ENCODE measurements at places on chromosomes 1 and 21.

GRCh38 chr21:41648591-41649031 lies 118.2 kb downstream of the RIPK4 start:
- DNase-seq, result no peak

- DNase-seq, result peak; percentile 91
These were observed 78.4 kb upstream of the LRRN2 start for GRCh38 chr1:204763773-204764427.

DNA sequence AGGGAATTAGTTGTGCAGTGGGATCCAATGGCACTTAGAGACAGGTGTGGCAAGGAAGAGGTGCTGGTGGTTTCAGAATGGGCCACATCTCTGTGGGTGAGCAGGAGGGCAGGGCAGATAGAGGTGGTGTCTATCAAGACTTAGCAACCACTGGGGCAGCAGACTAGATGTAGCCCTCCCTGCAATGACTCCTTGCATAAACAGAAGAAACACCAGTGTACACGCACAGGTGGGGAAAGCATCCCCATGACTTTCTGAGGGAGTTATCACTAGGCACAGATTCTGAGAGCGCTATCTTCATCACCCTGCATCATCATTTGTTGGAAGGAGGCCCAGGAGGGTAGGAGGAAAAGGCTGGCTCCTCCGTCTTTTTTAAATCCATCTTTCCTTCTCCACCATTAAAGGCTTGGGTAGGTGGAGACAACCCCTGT lies 58.4 kb downstream of the PLXNA2 start:
- DNase-seq, result no peak

GRCh38 chr1:228099331-228099732 lies 3.8 kb downstream of the C1orf35 start:
- no peak for DNase-seq

GRCh38 chr21:21547368-21547953 lies 549.3 kb downstream of the NCAM2 start:
- DNase-seq, result no peak

DNA sequence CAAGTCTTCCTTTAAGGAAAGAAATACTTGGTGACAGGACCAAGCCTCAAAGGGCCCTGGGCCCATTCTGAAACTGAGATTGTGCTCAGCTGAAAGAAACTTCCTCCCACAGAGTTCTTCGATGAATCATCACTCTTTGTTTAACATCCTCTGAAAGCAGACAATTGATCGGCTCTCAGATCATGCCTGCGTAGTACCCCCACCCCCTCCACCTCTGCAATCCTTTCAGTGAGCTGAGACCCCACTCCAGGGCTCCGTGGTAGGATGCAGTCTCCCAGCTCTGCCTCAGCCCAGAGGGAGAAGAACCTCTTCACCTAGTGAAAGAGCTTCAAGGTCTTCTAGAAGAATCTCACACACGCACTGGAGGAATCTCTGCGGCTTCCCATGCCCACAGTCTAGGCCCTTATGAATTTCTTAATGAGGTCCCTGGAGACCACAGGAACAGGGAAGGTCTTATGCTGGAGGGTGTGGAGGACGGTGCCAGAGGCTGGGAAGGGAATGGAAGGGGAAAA lies 104.9 kb upstream of the SOD1 start:
- peak; percentile 71 for DNase-seq

DNA sequence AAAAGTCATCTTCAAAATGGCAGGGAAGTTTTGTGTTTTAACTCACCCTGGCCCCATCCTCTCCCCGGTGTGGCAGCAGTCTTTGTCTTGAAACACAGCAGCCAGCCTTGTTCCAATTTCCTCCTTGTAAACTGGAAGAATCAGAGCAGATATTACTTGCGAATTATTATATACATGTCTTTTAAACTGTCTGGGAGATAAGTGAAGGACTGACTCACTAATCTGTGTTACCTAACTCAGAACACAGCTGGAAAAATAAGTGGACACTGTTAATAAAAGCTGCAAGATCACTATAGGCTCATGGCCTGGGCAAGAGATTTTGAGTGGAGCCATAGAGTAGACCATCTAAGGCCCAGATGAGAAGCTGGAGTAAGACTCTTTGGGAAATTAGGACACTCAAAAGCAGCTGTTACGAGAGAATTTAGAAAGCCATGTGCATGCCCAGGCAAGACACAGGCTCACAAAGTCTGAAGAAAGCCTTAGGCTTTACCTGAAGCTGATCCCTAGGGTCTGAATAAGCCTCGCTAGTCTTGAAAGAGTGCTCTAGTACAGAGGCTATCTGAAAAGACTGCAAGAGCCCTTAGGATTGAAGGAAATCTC lies 233.0 kb upstream of the RAB4A start:
- peak; percentile 43 for DNase-seq

DNA sequence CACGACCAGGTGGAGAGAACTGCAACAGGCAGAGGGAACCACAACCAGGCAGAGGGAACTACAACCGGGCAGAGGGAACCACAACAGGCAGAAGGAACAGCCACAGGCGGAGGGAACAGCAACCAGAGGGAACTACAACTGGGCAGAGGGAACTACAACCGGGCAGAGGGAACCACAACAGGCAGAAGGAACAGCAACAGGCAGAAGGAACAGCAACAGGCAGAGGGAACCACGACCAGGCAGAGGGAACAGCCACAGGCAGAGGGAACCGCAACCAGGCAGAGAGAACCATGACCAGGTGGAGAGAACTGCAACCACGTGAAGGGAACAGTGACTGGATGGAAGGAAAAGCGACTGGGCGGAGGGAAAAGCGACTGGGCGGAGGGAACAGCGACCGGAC lies 47.6 kb upstream of the GPR153 start:
- no peak for DNase-seq

GRCh38 chr1:64537942-64538341 lies 68.0 kb downstream of the CACHD1 start:
- no peak for DNase-seq

DNA sequence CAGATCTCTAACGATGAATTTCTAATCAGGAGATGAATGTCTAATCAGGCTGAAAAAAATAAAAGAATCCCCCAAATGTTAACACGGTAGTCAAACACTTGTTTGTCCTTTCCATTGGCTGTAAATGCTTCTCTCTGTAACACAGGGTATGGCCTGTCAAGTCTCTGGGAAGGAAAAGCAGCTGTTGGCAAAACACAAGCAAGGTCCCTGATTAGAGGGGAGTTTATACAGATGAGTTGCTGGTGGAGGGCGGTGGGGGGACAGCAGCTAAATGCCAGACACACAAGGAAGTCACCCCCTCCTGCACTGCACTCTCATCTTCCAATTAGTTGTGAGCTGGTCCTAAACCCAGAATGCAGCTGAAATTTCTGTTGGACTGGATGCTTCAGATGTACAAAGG lies 51.0 kb downstream of the PGBD5 start:
- DNase-seq, result no peak

DNA sequence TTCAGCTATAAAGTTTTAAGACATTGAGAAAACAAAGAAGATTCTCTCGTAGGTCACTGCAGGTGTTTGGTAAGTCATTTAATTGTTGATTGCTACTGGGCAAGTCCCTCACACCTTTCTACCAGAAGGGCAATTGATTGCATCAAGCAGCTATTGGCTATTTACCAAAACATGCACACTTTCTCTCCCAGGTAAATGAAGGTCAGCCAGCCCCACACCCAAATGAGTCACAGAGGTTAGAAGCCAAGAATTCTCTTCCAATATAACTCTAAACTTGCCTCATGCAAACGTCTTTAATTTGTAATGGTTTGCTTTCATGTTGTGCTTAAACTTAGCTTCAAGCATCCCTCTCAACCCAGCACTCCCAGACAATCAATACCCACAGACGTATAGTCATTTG lies 475.3 kb upstream of the ADGRL2 start:
- no peak for DNase-seq

DNA sequence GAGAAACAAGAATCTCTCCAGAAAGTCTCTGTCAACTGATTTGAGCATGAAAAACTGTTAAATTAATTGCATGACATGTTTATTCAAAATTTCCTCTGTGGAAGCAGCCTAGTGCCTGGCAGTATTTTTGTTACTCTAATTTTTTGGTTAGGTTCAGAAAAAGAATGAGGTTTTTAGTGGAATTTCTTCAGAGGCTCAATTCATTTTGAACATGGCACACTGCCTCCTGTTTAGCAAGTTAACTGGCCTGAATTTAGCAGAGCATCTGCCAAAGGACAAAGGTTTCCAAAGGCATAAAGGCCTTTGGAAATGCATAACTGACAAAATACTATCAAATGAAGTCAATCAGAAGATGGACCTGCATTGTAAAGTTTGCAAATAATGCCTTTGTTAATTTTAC lies 1326.5 kb downstream of the PLA2G4A start:
- no peak for DNase-seq

GRCh38 chr1:17412093-17412870 lies 27.2 kb downstream of the RCC2 start:
- DNase-seq, result no peak

- peak; percentile 58 for DNase-seq
These were observed 862 bp upstream of the ID3 start for GRCh38 chr1:23559985-23560741.

DNA sequence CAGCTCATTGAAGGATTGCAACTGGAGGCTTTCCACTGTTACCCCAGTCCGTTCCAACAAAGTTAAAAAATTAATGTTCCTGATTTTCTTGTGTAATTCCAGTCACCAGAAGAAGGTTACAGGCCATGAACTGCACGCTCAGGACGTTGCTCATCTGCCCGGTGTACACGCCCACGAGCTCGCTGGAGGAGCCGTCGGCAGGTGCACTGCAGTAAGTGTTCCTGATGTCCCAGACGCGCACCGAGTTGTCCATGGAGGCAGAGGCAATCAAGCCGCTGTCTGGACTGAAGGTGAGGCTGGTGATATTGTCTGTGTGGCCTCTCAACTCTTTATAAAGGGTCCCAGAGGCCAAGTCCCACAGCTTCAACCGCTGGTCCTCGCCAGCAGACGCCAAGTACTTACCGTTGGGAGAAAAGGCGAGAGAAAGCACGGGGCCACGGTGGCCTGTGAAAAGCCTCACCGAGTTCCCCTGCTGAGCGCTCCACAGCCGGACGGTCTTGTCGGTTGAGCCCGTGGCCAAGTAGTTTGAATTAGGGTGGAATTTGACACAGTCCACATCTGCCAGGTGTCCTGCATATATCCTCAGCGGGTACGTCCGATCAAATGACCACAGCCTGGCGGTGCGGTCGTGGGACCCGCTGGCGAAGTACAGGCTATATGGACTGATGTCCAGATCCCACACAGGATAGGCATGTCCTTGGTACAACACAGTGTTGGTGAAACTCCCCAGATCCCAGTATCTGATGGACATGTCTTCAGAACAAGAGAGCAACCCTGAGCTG lies 31.5 kb downstream of the TAF5L start:
- DNase-seq, result no peak

GRCh38 chr1:15304708-15305467 lies 57.9 kb downstream of the FHAD1 start:
- peak; percentile 85 for DNase-seq

- DNase-seq, result no peak
These were observed 42.1 kb downstream of the YARS1 start for GRCh38 chr1:32774950-32775634.

DNA sequence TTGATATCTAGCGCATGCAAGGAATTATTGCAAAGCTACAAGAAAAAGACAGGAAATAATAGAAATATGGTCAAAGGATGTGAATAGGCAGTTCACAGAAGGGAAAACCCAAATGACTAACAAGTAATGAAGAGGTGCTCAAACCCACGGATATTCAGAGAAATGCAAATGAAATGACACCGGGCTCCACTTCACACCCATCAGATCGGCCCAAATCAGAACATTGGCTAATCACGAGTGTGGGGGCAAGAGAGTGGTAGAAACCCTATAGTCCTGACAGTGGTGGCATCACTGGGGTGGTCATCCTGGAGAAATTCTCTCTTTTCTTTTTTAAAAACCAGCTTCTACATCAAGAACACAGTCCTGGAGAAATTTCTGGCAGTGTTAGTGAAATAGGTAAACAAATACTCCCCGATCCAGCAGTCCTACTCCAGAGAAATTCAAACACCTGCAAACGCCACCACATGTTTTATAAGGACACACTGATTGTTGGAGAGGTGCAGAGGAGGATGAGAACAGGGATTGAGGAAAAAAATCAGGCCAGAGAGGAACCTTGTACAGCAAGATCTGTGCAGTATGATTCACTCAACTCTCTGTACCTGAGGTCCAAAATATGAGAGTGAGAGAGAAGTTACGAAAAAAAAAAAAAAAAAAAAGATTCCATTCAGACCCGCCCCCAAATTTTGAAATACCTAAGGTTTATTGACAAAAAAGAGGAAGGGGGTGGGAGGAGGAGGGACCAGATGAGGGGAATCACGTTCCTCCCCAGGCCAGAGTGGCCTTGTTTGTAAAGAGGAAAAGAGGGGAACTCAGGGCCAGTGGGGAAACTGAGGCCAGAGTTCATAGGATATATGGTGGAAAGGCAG lies 9.2 kb upstream of the TNFRSF1B start:
- DNase-seq, result no peak

- DNase-seq, result peak; percentile 21
These were observed 2.8 kb downstream of the HPDL start for GRCh38 chr1:45329445-45329844.

DNA sequence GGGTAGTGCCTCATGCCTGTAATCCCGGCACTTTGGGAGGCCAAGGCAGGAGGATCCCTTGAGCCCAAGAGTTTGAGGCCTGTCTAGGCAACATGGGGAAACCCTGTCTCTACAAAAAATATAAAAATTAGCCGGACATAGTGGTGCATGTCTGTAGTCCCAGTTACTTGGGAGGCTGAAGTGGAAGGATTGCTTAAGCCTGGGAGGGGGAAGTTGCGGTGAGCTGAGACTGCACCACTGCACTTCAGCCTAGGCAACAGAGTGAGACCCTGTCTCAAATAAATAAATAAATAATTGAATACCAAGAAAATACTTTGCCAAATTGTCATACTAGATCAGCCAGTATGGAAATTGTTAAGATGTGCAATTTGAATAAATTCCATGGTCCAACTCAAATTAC lies 5.9 kb upstream of the RBBP5 start:
- no peak for DNase-seq

DNA sequence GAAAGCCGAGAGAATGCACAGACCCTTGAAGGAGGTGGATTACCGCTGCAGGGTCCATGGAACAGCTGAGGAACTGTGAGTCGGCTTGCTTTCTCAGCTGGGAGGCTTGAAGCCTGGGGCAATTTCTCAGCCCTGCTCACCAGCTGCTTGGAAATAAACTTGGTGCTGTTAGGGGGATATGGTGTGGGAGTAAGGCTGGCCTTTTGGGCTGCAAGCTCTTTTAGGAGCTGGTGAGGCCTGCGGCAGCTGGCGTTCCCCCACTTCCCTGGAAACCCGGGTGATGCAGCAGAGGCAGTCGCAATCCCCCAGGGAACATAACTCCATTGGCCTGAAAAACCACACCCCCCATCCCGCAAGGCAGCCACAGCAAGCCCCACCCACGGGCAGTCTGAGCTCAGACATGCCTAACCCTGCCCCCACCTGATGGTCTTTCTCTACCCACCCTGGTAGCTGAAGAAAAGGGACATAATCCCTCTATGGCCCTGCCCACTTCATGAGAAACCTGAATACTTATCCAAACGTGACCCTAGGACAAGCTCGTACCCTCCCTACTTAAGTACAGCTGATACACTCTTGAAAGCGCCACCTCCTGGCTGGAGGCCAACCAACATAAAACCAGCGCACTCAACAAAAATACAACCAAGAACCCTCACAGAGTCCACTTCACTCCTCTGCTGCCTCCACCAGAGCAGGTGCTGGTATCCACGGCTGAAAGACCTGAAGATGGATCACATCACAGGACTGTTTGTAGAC lies 1995.8 kb downstream of the NCAM2 start:
- no peak for DNase-seq

- DNase-seq, result no peak
These were observed 120.8 kb upstream of the GADD45A start for GRCh38 chr1:67564193-67564592.
